IPS-NIHi11 (cell line): ENCODE measurements at places on chromosomes 6 and 20.

DNA sequence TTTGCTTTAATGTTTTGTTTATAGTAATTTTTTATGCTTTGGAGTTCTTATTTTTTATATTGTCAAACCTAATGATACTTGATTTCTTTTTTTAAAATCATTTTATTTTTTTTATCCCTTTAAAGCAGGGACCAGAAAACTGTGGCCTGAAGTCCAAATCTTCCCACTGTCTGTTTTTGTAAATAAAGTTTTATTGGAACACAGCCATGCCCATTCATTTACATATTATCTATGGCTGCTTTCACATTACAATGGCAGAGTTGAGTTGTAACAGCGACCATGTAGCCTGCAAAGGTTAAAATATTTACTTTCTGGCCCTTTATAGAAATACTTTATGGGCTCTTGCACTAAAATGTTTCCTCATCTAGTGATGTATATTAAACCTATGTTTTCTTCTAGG is 42.3 kb downstream of the PPP1R16B start:
- DNase-seq = no peak

GRCh38 chr20:56289652-56290051 is 41.1 kb downstream of the MC3R start:
- DNase-seq = no peak

DNA sequence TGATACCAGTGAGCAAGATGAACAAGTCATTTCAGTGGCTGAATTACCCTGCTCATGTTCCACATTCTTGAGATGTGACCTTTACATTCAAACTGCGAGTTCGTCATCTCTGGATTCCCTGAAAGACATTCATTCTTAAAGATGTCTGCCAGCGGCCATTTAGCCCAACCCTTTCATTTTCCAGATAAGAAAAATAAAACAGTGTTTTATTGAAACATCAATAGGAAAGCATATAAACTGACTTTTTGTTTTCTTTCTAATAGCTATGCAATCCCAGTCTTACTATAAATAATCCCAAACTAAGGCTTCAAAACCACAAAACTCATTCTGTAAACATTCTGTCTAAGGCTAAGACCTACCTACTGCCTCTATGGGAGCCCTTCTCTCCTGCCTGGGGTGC is 134.0 kb downstream of the SAMD5 start:
- no peak for DNase-seq

- DNase-seq = no peak
Measured at GRCh38 chr6:167450626-167451025, 125.7 kb downstream of the TTLL2 start.

- no peak for DNase-seq
Measured at GRCh38 chr6:161251345-161251744, 22.5 kb downstream of the AGPAT4 start.

GRCh38 chr6:109446072-109446471 is 5.5 kb downstream of the SMPD2 start:
- no peak for DNase-seq

DNA sequence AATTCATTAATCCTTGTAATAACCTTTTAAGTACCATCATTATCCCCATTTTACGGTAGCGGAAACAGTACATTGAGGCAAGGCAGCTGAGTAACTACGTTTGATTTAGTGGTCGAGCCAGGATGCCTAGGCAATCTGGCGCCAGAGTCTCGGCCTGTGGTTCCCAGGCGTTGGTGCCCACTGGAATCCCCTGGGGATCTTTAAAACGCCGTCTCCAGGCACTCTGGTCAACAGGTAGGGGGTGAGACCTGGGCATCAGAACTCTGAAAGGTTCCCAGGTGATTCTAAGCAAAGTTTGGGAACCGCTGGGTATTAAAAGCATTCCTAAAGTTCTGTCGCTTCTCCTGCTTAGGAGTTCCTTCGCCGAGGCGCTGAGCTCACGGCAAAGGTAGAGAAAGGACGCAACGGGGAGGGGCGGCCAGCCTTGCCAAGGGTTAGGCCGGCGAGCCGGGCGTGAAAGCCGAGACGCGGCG is 939 bp downstream of the DTNBP1 start:
- no peak for DNase-seq
